HFFc6 (cell line): ENCODE measurements at places on chromosomes 13 and 19.

- DNase-seq: peak; percentile 46
Observed at GRCh38 chr19:41795031-41795461, 1.3 kb upstream of the CEACAM3 start.

GRCh38 chr19:21483589-21484170, 21.7 kb upstream of the ZNF429 start:
- peak; percentile 10 for DNase-seq

- DNase-seq: no peak
Observed at GRCh38 chr13:113876346-113877148, 12.7 kb upstream of the GAS6 start.

GRCh38 chr19:2494084-2494446, 18.1 kb downstream of the GADD45B start:
- DNase-seq: peak; percentile 92

GRCh38 chr19:2582984-2583956, 107.3 kb downstream of the GADD45B start:
- no peak for DNase-seq

DNA sequence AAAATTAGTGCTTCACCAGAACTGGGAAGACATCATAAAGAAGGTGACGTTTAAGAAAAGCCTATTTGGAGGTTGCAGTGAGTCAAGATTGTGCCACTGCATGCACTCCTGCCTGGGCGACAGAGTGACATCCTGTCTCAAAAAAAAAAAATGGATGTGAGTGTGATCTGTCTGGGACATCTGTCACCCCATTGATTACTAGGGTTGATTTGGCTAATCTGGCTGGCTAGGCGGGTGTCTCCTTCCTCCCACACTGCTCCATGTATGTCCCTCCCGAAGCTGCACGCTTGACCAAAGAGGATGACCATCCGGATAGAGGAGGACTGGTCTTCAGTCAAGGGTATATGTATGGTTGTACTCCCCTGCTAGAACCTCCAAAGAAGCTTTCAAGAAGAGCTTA, 2.6 kb downstream of the GTF2F2 start:
- DNase-seq: no peak

GRCh38 chr19:4738734-4739133, 15.1 kb upstream of the DPP9 start:
- DNase-seq: no peak

DNA sequence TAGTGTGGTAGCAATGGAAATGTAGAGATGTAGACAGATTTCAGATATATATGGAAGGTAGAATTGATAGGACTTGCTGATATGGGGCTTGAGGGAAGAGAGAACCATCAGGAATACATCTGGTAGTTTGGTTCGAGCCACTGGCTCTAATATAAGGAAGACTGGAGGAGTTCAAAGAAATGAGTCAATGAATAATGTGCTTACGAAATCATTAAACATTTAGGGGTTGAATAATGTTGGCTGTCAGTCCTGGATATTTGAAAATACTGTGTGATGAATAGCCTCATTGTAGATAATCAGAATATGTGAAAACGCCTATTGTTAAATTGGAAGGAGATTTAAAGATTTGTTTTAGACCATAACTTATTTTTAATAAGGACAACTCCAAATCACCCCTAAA, 21.6 kb downstream of the SGCG start:
- no peak for DNase-seq

DNA sequence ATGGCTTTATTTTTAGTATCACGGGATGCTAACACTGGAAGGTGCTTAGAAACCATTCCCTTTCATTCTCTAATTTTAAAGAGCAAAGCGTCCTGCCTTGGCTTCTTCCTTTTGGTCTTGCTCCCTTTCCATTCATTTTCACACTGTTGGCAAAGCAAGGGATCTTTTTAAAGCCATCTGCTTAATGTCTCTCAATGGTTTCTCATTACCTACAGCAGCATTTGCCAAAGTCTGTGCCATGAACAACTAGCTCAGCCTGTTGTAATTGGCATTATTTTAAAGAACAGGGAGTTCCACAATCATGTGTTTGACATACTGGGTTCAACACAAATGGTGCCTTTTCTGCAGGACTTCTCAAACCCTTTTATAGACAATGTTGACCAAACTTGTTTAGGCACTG, 444.3 kb downstream of the GPC6 start:
- DNase-seq: no peak

GRCh38 chr19:8017808-8018207, 12.4 kb upstream of the ELAVL1 start:
- no peak for DNase-seq

GRCh38 chr13:78596399-78596735, 7.0 kb downstream of the POU4F1 start:
- DNase-seq: no peak

DNA sequence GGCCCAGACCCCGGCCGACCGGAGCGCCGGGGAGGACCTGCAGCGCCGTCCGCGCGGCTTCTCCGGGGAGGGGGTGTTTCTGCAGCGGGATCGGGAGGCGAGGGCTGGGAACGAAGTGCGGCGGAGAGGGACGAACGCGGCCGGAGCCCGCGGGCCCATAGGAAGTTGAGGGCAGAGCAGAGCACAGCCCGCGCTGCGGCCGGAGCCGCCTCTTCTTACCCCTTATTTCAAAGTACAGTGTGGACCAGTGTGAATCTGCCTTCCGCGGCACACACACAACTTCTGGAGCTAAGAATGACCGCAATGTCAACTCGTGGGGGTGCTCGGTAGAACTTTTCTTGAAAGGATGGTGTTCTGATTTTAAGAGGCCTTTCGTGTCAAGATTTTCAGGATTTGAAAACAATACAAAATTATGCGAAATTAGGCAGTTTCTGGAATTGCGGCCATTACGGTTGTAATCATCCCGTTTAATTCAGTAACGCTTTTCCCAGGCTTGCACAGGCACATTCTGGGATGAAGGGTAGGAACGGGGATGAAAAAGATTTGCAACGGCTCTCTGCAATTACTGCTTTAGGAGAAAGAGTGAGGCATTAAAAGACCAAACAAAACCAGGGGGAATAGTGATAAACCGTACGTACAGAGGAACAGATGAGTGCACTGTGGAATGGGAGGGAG, 821 bp downstream of the TDRD3 start:
- DNase-seq: peak; percentile 52
